ENCODE measurements at places on chromosomes 6 and 20. TPM values are rescaled to one million over a fixed set of nuclear protein-coding genes. Genes with fewer than 3 reads are reported as not detected.
A peak's percentile ranks its signal among the peaks of the same experiment; 100 is the strongest.

DNA sequence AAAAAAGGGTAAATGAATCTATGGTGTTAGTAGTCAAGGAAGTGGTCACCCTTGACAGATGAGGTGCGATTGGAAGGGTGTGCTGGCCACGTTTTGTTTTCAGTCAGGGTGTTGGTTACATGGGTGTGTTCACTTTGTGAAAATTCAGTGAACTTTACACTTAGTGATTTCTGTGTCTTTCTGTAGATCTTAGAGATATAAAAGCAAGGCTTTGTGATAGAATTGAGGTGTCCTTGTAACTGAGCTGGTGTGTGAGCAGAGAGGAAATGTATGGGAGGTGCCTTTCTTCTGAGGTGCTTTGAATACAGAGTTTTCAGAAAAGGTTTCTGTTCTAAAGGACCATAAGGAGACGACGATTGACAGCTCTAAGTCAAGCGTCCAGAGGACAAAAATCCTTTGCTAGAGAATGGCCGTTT is 90.5 kb downstream of the SAMD3 start:
- H3K27ac ChIP-seq: no peak overlapping the region
- no peak overlapping the region for H3K4me3 ChIP-seq
- DNase-seq: peak; percentile 55
- H3K36me3 ChIP-seq: no peaks in the 10 kb centered on the region
- no peaks in the 10 kb centered on the region for H3K27me3 ChIP-seq

GRCh38 chr20:14918976-14919375 is 581.6 kb upstream of the FLRT3 start:
- no peaks in the 10 kb centered on the region for H3K4me1 ChIP-seq
- H3K4me3 ChIP-seq: no peak overlapping the region
- H3K27me3 ChIP-seq: no peaks in the 10 kb centered on the region
- no peak for DNase-seq

Gene DUSP15
- total RNA-seq: 2.3 TPM

Gene FLRT3
- total RNA-seq: 8.8 TPM

DNA sequence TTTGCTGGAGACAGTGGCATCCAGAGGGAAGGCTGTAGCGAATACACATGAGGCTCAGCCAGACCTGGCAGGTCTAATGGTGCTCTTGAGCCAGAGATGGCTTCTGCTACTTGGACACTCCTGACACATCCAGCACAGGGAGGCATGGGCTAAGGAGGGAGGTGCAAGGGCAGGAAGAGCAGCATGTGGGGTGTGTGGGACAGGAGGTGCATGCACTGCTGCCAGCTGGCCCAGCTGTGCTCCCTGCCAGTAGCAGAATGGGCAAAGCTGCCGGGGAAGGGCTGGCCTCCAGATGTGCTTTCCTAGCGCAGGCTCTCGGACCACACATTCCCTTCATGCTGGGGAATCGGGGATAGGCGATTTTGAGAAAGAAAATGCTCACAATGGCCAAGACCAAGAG is 309.2 kb downstream of the CDC5L start:
- DNase-seq: no peak
- H3K4me3 ChIP-seq: no peak overlapping the region
- H3K27ac ChIP-seq: no peak overlapping the region
- H3K27me3 ChIP-seq: no peaks in the 10 kb centered on the region
- no peaks in the 10 kb centered on the region for H3K36me3 ChIP-seq

DNA sequence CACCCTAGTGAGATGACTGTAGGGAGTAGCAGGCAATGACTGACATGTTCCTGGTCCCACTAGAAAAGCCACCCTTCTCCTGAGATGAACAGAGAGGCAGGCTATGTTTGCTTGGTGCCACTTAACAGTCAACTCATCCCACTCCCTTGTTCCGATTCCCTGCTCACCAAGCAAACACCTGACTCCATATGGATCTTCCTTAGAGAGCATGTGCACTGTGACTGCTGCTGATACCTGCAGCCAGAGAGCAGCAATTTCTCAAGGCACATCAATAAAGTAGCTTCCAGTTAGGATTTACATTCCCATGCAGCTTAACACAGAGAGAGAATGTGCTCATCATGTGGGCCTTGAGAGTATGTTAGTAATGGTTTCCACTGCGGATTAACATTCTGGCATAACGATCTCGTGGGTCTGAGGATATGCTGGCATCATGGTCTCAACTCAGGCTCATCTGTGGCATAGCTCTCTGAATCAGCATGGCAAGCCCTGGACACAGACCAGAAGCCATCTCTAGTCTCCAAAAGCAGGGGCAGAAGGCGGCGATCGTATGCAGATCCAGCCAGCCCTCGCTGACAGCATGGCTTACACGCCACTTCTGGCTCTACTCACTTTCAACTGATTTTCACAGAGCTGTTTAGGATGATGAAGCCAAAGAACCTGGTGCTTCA is 43.9 kb downstream of the ATXN1 start:
- H3K27ac ChIP-seq: no peak overlapping the region
- H3K4me3 ChIP-seq: no peak overlapping the region
- H3K27me3 ChIP-seq: no peaks in the 10 kb centered on the region
- H3K4me1 ChIP-seq: no peaks in the 10 kb centered on the region
- no peak for DNase-seq
- no peaks in the 10 kb centered on the region for H3K36me3 ChIP-seq

Gene BPIFB1
- not detected for total RNA-seq

Gene TEAD3
- total RNA-seq: 10.7 TPM

- H3K27ac ChIP-seq: no peak overlapping the region
- H3K27me3 ChIP-seq: no peaks in the 10 kb centered on the region
- no peak overlapping the region for H3K4me3 ChIP-seq
- DNase-seq: no peak
- no peaks in the 10 kb centered on the region for H3K4me1 ChIP-seq
- H3K36me3 ChIP-seq: no peaks in the 10 kb centered on the region
These were observed 616.5 kb upstream of the CITED2 start for GRCh38 chr6:139990856-139991465.

DNA sequence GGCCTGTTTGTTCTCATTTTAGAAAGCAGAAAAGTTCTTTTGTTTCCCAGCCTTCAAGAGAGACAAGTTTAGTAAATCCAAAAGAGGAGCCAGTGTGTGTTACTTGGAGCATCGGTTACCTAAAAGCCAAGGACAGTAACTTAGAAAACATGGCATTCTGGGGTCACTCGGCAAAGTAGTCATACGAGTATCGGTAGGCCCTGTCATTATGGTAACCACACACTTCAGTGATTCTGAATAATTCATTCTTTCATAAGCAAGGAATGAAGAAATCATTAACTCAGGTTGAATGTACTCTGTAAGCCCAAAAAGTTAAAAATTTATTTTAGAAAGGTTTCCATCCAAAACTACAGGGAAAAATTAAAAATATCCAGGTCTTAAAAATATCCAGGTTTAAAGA is 34.0 kb downstream of the CNKSR3 start:
- H3K27me3 ChIP-seq: no peaks in the 10 kb centered on the region
- no peak for DNase-seq
- H3K4me1 ChIP-seq: no peaks in the 10 kb centered on the region
- H3K27ac ChIP-seq: no peak overlapping the region

GRCh38 chr6:1615853-1616420 is 6.2 kb downstream of the FOXC1 start:
- H3K4me3 ChIP-seq: no peak overlapping the region
- peaks cover 41% of the 10 kb centered on the region for H3K4me1 ChIP-seq
- no peak for DNase-seq
- H3K27ac ChIP-seq: no peak overlapping the region

Gene ZNF451
- 44.5 TPM for total RNA-seq

DNA sequence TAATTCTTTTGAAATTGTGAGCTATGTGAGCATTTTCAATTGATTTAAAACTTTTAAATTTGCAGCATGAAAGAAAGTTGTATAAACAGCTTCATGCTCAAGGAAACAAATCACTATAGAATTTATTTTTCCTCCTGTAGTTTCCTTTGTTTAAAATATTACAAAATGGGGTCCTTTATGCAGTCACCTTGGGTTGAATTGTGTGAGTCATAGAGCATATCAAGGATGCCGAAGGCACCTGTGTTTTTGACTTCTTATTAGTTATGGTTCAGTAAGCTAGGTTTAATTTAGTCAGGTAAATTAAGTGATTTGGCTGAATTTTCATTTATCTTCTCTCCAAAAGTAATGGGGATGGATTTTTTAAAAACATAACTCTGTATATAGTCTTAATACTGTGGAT is 96.8 kb downstream of the BCKDHB start:
- no peak for DNase-seq
- no peaks in the 10 kb centered on the region for H3K27me3 ChIP-seq
- no peak overlapping the region for H3K4me3 ChIP-seq
- H3K4me1 ChIP-seq: no peaks in the 10 kb centered on the region
- no peaks in the 10 kb centered on the region for H3K36me3 ChIP-seq
- H3K27ac ChIP-seq: no peak overlapping the region

Gene SIRPG
- total RNA-seq: 1.8 TPM

GRCh38 chr20:59730722-59731121 is 126.4 kb downstream of the PHACTR3 start:
- no peaks in the 10 kb centered on the region for H3K36me3 ChIP-seq
- DNase-seq: no peak
- no peaks in the 10 kb centered on the region for H3K4me1 ChIP-seq
- H3K4me3 ChIP-seq: no peak overlapping the region
- H3K27me3 ChIP-seq: no peaks in the 10 kb centered on the region
- no peak overlapping the region for H3K27ac ChIP-seq

Gene MYCT1
- total RNA-seq: 11.0 TPM

GRCh38 chr20:53621482-53622246 is 28.0 kb upstream of the ZNF217 start:
- H3K36me3 ChIP-seq: no peaks in the 10 kb centered on the region
- no peak for DNase-seq
- peak overlapping the region; percentile 81 for H3K27ac ChIP-seq
- no peak overlapping the region for H3K4me3 ChIP-seq

Gene SCRT2
- total RNA-seq: not detected

GRCh38 chr6:22208026-22208425 is 88.8 kb downstream of the PRL start:
- H3K4me3 ChIP-seq: no peak overlapping the region
- H3K36me3 ChIP-seq: no peaks in the 10 kb centered on the region
- no peak for DNase-seq
- H3K4me1 ChIP-seq: no peaks in the 10 kb centered on the region
- no peak overlapping the region for H3K27ac ChIP-seq

DNA sequence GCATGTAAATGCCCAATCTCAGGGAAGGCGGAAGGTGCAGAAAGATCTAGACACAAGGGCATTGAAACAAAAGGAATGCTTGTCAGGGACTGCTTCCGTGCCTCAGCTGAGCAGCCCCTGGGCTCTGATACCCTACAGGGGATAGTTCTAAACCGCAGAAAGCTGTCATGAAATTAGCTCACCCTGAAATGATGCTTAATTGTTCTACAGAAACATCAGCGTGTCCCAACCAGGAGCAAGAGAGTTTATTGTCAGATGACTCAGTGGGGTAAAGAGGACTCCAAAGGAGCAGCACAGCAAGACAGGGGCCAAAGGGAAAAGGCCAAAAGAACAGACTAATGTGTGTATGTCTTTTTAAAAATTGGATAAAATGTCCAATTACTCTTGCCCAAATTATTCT is 258.4 kb upstream of the JARID2 start:
- H3K4me1 ChIP-seq: peaks cover 3% of the 10 kb centered on the region
- DNase-seq: no peak
- no peaks in the 10 kb centered on the region for H3K27me3 ChIP-seq
- no peak overlapping the region for H3K4me3 ChIP-seq
- H3K36me3 ChIP-seq: no peaks in the 10 kb centered on the region
- H3K27ac ChIP-seq: no peak overlapping the region

DNA sequence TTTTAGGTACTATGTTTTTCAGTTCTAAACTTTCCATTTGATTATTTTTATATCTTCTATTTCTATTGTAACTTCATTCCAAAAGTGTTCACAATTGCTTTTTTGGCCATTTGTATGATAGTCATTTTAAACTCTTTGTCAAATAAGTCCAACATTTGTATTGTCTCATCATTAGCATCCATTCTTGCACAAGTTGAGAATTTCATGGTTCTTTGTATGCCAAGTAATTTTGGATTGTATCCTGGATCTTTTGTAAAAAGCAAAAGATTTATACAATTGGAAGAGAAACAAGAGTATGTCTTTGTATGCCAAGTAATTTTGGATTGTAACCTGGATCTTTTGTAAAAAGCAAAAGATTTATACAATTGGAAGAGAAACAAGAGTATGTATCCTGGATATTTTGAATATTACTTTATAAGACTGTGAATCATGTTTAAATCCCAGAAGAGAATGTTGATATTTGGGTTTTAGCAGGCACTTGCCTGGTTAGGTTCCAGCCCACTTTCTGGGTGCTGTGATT is 36.9 kb upstream of the NT5E start:
- H3K4me1 ChIP-seq: no peaks in the 10 kb centered on the region
- DNase-seq: no peak
- no peak overlapping the region for H3K27ac ChIP-seq

Gene CD83
- 15.7 TPM for total RNA-seq

GRCh38 chr6:118656847-118657451 is 5.6 kb upstream of the CEP85L start:
- H3K27me3 ChIP-seq: no peaks in the 10 kb centered on the region
- H3K4me3 ChIP-seq: no peak overlapping the region
- H3K27ac ChIP-seq: no peak overlapping the region
- no peaks in the 10 kb centered on the region for H3K4me1 ChIP-seq
- DNase-seq: no peak

Gene RAET1G
- total RNA-seq: not detected

DNA sequence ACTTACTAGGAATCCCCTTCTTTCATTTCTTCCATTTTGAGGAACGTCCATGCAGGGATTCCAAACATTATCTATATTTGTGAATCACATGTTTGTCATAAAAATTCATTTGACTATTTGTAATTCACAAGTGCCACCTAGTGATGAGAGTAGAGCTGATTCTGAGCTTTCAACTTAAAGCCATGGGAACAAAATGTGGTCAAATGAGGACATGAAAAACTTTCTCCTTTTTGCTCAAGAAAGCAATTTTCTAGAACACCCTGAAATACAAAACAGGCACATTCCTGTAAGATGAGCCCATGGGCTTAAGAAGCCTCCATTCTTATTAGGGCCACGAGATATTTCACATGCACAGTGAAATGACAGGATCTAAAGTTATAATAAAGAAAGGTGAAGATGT is 12.3 kb downstream of the MAP3K7 start:
- no peaks in the 10 kb centered on the region for H3K4me1 ChIP-seq
- no peaks in the 10 kb centered on the region for H3K36me3 ChIP-seq
- H3K4me3 ChIP-seq: no peak overlapping the region
- no peak for DNase-seq

GRCh38 chr6:96837081-96837971 is at the start of gene GPR63:
Gene GPR63, minus strand, starts transcription at chr6:96837477. Its CDS starts 37,746 bp downstream, at chr6:96799731.
- no peaks in the 10 kb centered on the region for H3K36me3 ChIP-seq
- peak within 1 kb of the TSS; percentile 71 for H3K4me3 ChIP-seq
- peak within 1 kb of the TSS; percentile 19 for H3K27ac ChIP-seq
- DNase-seq: peak; percentile 75
- H3K27me3 ChIP-seq: no peaks in the 10 kb centered on the region

GRCh38 chr6:121879149-121879548 is 443.7 kb downstream of the GJA1 start:
- no peaks in the 10 kb centered on the region for H3K36me3 ChIP-seq
- no peak overlapping the region for H3K4me3 ChIP-seq
- DNase-seq: no peak
- H3K4me1 ChIP-seq: no peaks in the 10 kb centered on the region

GRCh38 chr6:148573922-148574321 is 172.9 kb upstream of the UST start:
- no peaks in the 10 kb centered on the region for H3K36me3 ChIP-seq
- H3K4me1 ChIP-seq: no peaks in the 10 kb centered on the region
- H3K27me3 ChIP-seq: no peaks in the 10 kb centered on the region
- DNase-seq: no peak
